ENCODE measurements at places on chromosomes 7 and 10. TPM values are rescaled to one million over a fixed set of nuclear protein-coding genes. Genes with fewer than 3 reads are reported as not detected.

Gene GSTO2
- 0.26 TPM for total RNA-seq

Gene ACHE
- 0.87 TPM for total RNA-seq

DNA sequence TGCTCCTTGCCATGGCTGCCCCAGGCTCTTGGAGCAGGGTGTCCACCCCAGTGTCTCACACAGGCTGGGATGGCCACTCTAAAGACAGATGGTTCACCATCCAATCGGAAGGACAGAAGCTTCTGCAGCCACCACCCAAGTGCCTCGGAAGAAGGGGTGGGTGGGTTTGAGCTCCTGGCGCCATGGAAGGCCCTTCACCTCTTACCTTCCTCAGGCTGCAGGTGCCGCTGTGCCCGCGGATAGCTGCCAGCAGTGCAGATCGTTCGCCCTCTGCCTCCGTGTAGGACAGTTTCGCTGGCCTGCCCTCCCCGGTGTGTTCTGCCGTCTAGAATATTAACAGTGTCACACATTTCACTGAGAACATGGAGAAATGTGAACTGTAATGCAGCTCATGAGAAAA lies 243.6 kb upstream of the GRB10 start:
- no peak for DNase-seq

- DNase-seq = no peak
Observed at GRCh38 chr7:154844499-154844898, 158.4 kb downstream of the PAXIP1 start.

GRCh38 chr7:136104269-136104603 lies 127.1 kb upstream of the MTPN start:
- DNase-seq = no peak
